ENCODE measurements at places on chromosomes 4 and X. TPM values are rescaled to one million over a fixed set of nuclear protein-coding genes. Genes with fewer than 3 reads are reported as not detected.

HTN3 gene
- total RNA-seq: not detected

BEND2 gene
- not detected for total RNA-seq

DGAT2L6 gene
- total RNA-seq: not detected

SMPX gene
- not detected for total RNA-seq

PALLD gene
- 79.8 TPM for total RNA-seq

SLC10A7 gene
- total RNA-seq: 13.8 TPM
